NCI-H748 treated with DMSO at 0.1 percent for 48 hours (cell line): ENCODE measurements at places on chromosomes 12 and 14.

DNA sequence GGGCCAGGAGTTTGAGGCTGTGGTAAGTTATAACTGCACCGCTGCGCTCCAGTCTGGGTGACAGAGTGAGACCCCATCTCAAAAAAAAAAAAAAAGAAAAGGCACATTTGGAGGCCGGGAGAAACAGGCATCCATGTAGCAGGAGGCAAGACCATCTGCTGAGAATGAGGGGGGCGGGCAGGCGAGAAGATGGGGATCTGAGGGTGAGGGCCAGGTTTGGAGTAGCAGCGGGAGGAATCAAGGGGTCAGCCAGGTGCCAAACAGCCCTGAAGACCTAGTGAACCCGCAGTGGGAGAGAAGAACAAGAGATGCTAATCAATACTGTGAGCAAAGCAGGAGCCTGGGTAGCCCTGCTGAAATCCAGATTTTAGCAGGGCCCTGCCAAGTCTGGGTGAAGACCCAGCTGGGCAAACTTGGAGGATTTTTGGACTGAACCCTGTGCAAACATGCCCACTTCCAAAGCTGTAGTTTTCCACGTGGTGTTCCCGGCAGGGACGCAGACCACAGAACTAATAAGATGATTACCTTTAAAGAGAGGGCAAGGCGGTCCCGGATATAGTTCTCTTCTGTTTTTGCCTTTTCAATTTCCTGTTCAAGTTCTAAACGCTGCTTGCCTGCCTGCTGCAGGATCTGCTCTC, 61.0 kb downstream of the NIN start:
- no peak for DNase-seq

- DNase-seq, result no peak
These were observed 142.7 kb downstream of the CEP128 start for GRCh38 chr14:80798878-80799277.

- DNase-seq, result no peak
These were observed 6.6 kb downstream of the FOXG1 start for GRCh38 chr14:28773176-28773575.

DNA sequence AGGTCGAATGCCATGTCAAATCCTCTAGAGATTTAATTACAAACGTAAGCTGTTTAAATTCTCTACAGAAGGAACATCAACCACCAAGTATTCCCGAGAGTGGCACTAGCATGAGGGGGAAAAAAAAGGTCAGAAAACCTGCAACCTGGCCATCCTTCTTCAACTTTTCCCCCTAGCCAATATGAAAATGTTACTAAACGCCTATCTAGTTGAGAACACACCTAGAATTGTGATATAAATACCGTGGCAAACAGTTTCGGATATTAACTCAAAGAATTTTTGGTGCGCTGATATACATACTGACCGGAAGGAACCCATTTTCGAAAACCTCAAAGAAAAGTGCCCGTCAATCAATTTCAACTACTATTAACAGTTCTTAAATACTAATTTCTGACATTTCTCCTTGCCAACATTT, 1.8 kb downstream of the HNRNPC start:
- no peak for DNase-seq

DNA sequence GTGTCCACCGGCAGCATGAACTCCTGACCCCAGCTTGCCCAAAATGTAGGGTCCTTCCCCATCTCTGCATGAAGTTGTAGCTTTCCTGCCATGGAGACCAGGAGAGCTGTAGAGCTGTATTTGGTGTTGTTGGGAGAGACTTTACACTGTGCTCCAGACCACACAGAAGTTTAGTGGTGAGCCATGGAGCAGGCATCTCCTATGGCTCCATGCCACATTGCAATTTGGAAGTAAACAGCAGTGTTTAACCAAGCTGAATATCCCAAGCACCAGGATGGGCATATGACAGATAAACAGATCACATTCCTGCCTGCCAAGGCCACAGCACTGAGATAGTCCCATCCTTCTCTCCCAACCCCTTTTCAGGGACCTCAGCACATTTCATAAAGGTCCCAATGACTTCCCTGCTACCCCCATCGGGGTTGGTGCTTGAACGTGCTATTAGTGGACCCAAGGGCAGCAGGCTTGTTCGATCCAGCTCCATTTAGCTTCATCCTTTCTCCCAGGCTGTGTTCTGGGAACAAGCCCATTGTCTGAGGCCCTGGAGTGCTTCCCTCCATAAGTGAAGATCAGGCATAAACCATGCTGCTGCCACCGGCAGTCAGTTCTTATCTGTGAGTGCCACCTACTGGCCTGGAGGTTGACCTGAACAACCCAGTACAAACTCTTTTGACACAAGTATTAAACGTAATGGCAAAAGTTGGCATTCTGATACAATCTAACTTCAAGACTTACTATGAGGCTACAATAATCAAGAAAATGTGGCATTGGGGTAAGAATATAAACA, 172.3 kb upstream of the ATXN7L3B start:
- DNase-seq, result peak; percentile 5

- no peak for DNase-seq
These were observed 50.6 kb downstream of the DRAM1 start for GRCh38 chr12:101927999-101928398.

GRCh38 chr12:45987340-45987727, 3.0 kb downstream of the SCAF11 start:
- no peak for DNase-seq

DNA sequence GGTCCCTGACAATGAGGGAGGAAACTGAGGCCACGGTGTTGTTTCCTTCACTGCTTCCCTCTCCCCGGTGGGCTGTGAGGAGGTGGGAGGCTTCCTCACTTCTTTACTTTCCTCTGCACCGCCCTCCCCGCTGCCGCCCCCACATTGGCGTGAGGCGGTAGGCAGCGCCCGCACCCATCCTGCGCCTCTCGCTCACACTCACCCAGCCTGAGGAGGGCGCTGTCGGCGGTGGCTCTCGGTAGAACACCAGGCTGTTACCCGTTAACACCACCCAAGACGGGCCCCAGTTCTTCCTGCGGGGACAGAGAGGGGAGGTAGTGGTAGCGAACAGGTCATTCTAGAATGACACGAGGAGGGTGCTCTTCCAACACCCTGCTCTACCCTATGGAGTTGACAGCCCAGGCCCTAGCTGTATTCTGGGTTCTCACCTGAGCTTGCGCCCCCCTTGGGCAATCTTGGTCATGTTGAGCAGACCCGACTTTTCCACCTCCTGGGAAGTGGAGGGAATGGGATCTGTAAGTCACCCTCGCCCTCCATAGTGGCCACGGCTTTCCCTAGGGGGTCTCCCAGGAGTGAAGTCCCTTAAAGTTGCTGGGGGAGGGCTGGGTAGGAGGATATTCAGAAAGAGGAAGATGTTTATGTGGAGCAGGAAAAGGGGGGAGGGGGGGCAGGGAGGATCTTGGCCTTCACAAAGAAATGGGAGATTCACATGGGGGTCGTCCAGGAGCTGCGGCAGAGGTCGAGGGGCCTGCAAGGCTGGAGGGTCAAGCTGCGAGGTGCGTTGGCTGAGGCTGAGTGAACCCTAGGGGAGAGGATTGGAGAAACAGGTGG, 3.3 kb downstream of the ARHGAP9 start:
- DNase-seq, result no peak

DNA sequence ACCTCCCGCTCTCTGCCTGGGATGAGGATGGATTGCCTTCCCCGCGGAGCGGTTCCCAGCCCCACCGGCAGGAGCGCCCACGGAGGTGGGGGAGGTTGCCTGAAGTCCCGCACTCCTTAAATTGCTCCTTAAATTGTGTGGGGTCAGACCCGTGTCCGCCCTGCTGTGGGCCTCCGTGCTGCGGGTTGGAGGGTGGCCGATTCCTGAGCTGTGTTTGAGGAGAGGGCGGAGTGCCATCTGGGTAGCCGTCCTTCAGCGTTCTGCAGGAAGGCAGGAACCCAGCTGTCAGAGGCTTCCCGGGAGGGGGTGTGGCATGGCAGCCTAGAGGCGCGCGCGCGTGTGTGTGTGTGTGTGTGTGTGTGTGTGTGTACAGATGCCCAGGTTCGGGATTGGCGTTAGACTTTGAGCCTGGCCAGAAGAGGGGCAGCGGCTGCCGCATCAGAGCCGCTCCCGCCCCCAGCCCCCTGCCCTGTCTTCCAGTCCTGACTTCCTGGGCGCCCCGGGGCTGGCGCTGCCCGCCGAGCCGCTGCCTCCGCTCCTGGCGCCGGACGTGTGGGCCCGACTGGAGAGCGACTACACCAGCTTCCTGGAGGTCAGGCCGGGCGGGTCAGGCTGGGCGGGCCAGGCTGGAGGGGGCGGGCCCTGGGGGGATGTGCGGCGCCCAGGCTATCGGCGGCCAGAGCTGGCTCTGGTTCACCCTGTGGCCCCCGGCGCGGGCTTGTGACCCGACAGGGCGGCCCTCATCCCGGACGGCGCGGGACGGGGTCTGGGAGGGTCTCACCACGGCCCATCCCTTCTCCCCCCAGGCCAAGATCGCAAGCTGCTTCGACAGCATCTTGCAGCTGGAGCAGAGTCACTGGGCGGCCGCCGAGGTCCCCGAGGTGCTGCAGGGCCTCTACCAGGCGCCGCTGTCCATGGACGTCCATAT, 9.2 kb downstream of the EXOC3L4 start:
- peak; percentile 56 for DNase-seq

- DNase-seq, result no peak
These were observed 10.2 kb downstream of the ARHGAP5 start for GRCh38 chr14:32087173-32087861.

DNA sequence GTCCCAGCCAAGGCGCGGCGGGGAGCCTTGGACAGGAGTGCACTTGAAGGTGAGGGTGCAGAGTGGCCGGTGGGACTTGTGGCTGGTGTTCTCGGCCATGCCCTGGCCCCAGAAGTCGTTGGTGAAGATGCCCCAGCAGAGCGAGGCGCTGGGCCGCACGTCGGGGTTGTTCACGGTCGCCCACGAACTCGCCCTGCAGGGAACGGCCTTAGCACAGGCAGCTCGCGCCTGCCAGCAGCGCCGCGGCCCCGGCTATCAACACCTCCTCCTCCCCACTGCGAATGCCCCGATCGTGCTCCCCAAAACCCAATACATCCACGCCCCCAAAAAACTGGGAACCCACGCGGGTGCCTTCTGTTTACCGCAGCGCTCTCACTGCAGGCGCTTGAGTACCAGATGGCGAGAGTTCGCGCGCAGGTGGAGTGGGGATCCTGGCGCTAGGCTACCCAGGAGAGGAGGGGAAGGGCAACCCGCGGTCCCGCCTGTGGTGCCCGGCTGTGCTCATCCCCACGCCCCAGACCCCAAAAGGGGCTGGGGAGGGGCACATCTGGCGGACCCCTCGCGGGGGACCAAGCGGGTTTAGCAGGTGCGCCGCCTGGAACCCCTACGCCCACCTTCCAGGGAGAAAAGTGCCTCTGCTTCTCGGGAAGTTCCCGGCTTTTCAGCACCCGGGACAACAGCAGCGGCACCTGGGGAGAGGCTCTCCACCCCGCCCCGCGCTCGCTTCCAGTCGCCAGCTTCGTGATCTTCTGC, 386.3 kb upstream of the TMTC1 start:
- DNase-seq, result no peak

- DNase-seq, result no peak
These were observed 42.6 kb upstream of the A2ML1 start for GRCh38 chr12:8779862-8780261.

- DNase-seq, result peak; percentile 50
These were observed 6.5 kb downstream of the NFE2 start for GRCh38 chr12:54294152-54294952.

- DNase-seq, result no peak
These were observed 147.8 kb upstream of the ATP2B1 start for GRCh38 chr12:89856431-89856830.

GRCh38 chr14:61197416-61197815, 83.7 kb downstream of the TMEM30B start:
- no peak for DNase-seq

GRCh38 chr12:67716817-67717216, 68.3 kb downstream of the DYRK2 start:
- DNase-seq, result no peak

- DNase-seq, result no peak
These were observed 4.0 kb downstream of the SDR9C7 start for GRCh38 chr12:56930241-56930640.

GRCh38 chr14:100383727-100384158, 60.6 kb downstream of the SLC25A47 start:
- peak; percentile 39 for DNase-seq

DNA sequence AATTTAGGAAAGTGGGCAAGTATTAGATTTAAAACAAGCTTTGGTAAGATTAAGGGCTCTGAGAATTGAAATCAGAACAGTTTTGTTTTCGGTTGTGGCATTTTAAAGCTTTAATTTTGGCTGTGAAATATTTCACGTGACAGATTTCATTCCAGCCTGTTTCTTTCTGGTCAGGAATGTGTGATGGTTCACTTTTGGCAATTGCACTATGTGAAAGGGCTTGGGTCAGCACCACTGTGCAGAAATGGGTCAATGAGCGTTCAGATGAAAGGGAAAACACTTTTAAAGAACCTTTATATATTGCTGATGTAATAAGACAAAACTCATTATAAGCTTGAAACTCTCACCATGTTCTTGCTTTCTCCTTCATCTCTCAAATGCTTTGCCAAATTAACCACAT, 17.1 kb downstream of the NUBPL start:
- no peak for DNase-seq

GRCh38 chr12:108757856-108758255, 26.5 kb upstream of the CORO1C start:
- no peak for DNase-seq

DNA sequence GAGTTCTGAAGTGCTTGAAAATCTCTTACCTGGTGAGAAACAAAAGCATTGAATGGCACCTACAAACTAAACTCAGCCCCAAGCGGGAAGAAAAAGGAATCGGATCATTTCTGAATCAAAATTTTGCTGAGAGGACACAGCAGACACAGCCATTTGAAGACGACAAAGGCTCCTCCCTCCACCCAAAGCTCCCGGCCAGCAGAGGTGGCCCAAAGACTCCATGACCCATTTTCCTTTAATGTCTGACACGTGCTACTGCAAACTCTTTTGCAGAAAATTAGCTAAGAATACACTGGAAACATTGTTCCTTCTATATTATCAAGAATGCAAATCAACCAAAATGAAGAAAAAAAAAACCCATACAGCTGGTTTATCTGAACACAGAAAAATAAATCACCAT, 85.9 kb upstream of the FOXN3 start:
- DNase-seq, result no peak

DNA sequence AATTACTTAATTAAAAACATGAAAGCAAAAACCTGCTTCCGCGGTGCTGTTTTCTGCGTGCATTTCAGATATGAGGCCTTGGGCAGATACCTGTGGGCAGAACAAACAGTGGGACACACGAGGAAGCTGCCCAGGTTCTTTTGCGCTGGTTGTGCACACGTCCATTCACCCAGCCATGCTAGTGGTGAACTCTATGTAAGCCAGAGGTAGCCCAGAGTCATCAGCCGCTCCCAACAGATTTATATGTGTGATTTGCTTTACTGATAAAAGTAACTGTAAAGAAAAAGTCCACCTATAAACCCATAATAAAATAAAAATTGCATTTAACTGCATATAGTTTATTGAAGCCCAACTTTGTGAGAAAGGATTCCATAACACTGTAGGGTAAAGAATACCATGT, 47.1 kb upstream of the TMEM260 start:
- DNase-seq, result no peak

DNA sequence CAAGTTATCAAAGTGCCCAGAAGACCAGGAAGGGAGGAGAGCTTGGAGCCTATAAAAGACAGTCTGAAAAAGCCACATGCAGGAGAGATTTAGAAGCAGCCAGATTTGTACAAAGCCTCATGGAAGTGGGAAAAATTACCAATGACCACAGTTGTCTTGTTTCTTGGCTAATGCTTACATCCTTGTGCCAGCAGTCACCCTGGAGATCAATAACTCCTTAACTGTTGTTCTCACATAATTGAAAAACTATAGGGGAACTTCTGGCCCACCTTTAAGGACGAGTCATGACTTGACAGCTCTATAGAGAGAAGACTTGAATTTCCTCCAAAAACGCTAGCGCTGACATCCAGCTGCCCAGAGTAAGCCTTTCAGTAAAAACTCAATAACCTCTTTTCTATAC, 313.1 kb downstream of the GALC start:
- no peak for DNase-seq

GRCh38 chr12:122097927-122098756, 19.6 kb downstream of the MLXIP start:
- DNase-seq, result no peak
